ENCODE measurements at places on chromosomes 5 and 9. TPM values are rescaled to one million over a fixed set of nuclear protein-coding genes. Genes with fewer than 3 reads are reported as not detected.

DNA sequence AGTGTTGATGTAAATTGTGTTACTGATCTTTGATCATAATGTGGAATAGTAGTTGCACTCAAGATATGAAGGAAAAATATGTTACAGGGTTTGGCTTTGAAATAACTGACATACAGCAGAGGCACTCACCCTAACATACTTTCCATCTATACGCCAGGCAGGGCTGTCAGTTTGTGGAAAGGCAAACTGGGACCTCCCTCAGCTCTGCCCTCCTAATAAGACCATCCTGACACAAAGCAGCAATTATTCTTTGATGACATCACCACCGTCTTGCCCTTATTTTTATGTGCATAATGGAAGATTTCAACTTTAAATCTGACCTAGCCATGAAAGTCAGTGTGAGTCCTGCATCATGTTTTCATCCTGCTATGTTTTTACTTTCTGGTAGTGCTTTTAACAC is 42.9 kb downstream of the ITGA1 start:
- no peak for DNase-seq

TMEM161B gene
- 20.6 TPM for total RNA-seq

KLF9 gene
- total RNA-seq = 19.0 TPM

LCN15 gene
- not detected for total RNA-seq

FAT2 gene
- total RNA-seq = not detected

PPP3R2 gene
- total RNA-seq = not detected

SV2C gene
- 0.07 TPM for total RNA-seq

DNA sequence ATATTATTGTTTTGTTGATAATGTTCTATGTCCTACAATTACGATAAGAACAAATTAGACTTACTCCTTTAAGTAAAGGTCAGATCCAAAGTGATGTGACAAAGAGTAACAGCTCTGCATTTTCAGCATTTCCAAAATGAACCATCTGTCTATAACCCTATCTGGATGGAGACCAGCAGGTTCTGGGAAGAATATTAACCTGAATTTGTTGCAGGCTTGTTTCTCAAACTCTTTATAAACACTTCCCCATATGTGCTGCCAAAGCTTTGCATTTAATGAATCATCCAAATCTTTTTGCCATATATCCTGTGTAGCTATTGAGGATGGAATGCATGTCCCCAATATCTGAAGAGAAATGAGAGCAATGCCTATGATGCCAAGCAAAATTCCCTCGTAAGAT is 198.9 kb upstream of the SLC27A6 start:
- DNase-seq = no peak

DNA sequence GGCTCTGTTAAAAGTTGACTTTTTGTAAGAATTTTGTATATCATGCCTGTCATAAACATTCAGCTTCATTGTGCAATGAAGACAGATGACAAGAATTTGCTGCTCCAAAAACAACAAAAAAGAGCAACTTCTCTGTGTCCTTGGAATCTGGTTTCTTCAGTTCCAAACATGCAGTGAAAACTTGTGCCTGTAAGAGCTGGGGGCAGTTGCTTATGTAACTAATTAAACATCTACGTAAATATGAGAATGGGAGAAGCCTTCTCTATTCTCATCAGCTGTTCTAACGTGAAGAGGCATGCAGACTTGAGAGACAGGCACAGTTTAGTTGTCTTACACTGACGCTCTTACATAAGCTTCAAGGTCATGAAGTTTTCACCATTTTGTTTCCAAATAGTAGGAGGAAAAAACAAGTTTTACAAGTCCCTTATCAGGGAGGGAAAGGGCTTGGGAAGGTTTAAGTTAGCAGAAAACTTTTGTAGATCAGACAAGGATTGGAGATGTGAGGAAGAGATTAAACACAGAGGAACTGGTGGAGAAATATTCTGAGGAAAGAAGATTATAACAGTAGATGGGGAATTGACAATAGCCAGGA is 170.4 kb downstream of the RFK start:
- DNase-seq = no peak

GRCh38 chr5:138722544-138723177 is 30.6 kb upstream of the CTNNA1 start:
- no peak for DNase-seq

COL23A1 gene
- 0.11 TPM for total RNA-seq

DNA sequence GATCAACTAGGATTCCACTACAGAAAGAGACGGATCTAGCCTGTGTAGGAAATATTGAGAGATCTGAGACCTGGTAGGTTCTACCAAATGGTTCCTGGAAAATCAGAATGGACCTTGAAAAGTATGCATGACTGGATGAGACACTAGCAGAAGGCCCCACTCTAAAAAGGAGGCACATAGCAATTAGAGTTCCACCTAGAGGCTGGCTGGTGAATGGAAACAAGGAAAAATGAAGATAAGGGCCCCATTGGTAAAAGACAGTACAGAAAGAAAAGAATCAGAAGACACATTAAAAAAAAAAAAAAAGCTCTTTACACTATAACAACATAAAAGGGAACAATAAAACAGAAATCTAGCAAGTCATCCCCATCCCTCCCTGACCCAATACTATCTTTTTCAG is 518.5 kb downstream of the NR2F1-AS1 start:
- DNase-seq = no peak

DNA sequence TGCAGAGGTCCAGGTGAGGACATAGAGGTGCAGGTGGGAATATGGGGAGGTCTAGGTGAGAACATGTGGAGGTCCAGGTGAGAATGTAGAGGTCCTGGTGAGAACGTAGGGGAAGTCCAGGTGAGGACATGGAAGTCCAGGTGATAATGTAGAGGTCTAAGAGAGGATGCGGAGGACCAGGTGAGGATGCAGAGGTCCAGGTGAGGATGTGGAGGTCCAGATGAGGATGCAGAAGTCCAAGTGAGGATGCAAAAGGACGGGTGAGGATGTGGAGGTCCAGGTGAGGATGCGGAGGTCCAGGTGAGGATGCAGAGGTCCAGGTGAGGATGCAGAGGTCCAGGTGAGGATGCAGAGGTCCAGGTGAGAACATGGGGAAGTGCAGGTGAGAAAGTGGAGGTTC is 133.8 kb downstream of the MRPL36 start:
- no peak for DNase-seq

All from activated CD8-positive, alpha-beta T cell treated with anti-CD3 and anti-CD28 coated beads for 36 hours (primary cell).